ENCODE measurements at places on chromosomes 4 and X. TPM values are rescaled to one million over a fixed set of nuclear protein-coding genes. Genes with fewer than 3 reads are reported as not detected.

The SHOX gene
- total RNA-seq: not detected

The ETDA gene
- total RNA-seq: not detected

The PCDH19 gene
- total RNA-seq: 4.2 TPM

The UGT2B10 gene
- total RNA-seq: not detected

The DUX4 gene
- not detected for total RNA-seq

The ZAR1 gene
- not detected for total RNA-seq

The TCP11X2 gene
- not detected for total RNA-seq

The ANKRD50 gene
- 27.4 TPM for total RNA-seq

The ATP5ME gene
- total RNA-seq: 152 TPM

The C4orf50 gene
- 0.06 TPM for total RNA-seq

DNA sequence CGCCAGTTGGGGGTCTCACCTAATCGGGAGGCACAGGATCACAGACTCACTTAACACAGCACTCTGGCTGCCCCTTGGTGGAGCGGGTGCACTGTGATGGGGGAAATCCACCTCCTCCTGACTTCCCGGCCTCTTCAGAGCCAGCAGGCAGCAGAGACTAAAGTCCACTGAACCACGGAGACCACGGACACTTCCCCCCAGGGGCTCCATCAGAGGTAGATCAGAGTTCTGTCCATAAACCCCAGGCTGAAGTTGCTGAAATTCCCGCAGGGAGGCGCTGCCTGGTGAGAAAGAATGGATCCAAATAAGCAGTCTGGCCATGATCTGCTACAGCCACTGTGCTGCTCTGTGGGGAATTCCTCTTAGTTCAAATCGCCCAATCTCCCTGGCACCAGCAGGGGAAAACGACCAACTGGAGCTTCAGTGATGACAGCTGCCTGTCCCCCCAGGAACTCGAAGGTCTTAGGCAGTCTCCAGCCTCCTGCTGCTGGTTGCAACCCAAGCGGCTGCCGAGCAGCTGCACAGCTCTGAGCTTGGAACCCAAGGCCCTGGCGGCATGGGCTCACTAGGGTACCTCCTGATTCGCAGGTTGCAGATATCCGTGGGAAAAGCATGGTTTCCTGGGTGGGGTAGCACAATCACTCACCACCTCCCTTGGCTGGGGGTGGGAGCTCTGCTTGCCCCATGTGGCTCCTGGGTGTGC is 106.9 kb upstream of the DCAF12L2 start:
- DNase-seq: peak; percentile 21

GRCh38 chr4:113051361-113051760 is 1.9 kb downstream of the ANK2 start:
- no peak for DNase-seq

DNA sequence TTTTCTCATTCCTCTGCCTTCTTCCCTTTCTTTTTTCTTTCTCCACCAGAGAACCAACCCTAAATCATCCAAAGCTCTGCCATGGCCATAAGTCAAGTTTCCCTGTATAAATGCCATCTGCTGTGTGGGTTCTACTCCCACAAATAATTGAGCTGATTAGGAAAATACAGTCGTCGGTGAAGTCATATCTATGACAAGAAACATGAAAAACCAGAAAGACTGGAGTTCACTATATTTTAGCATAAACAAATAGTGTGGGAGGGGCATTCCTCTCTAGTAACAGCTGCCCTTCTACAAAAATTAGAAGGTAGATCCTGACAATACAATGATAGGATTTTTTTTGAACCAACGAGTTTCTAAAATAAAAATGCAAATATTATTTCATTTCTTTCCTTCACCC is 48.8 kb downstream of the SPOCK3 start:
- DNase-seq: no peak

- no peak for DNase-seq
Observed at GRCh38 chr4:761739-762138, 56.1 kb downstream of the PCGF3 start.

DNA sequence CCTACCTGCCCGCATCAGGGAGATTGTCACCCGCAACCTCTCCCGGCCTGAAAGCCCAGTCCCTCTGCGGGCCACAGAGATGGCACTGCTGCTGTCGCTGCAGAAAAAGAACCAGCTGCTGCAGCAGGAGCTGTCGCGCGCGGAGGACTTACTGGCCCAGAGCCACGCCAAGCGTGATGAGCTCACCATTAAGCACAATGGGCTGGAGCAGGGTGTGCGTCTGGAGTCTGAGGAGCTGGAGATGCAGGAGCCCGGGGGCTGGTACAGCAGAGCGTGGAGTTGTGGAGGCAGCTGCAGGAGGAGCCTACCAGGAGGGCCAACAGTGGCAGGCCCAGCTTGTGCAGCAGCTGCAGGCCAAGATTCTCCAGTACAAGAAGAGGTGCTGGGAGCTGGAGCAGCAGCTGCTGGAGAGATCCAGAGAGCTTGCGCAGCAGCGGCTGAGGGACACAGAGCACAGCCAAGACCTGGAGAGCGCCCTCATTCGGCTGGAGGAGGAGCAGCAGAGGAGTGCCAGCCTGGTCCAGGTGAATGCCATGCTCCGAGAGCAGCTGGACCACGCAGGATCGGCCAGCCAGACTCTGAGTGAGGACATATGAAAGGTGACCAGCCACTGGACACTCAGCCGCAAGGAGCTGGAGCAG is 11.3 kb downstream of the SMIM10L2A start:
- no peak for DNase-seq

GRCh38 chrX:28901637-28902036 is 314.4 kb downstream of the IL1RAPL1 start:
- no peak for DNase-seq

DNA sequence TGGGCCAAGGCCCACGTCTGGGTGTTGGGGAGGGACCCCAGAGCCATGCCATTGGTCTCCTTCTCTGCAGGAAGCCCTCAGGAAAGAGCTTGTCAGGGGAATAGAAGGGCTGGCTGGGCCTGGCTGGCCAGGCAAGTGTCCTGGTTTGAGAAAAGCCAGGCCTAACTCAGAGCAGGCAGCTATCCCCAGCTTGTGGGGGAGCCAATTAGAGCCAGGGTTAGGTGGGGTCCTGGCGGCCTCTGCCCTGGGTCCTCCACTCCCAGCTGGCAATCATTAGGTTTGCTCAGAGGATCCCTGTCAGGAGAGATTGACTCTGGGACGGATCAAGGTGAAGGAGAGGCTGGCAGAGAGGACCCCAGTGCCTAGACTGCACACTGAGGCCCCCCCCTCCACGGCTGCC is 64.8 kb downstream of the PJA1 start:
- no peak for DNase-seq

- no peak for DNase-seq
Observed at GRCh38 chr4:51998837-51999236, 21.3 kb downstream of the LRRC66 start.

DNA sequence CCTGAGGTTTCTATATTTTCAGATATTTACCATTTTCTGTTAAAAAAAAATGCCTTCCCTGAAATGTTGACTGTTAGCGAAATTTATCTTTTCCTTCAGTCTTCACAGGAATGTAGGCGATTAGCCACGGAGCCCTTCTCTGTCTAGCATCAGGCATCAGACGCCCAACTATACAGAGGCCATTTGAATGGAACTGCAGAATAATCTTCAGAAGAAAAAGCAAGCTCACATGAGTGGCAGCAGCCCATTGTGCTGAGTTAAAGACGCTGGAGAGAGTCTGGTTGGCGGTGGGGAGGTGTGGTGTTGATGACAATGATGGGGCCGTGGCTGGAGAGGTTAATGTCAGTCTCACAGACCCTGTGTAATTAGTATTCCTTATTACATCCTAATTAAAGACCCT is 196.8 kb upstream of the LEF1 start:
- no peak for DNase-seq

GRCh38 chr4:3688018-3688998 is 77.9 kb upstream of the ADRA2C start:
- peak; percentile 31 for DNase-seq

DNA sequence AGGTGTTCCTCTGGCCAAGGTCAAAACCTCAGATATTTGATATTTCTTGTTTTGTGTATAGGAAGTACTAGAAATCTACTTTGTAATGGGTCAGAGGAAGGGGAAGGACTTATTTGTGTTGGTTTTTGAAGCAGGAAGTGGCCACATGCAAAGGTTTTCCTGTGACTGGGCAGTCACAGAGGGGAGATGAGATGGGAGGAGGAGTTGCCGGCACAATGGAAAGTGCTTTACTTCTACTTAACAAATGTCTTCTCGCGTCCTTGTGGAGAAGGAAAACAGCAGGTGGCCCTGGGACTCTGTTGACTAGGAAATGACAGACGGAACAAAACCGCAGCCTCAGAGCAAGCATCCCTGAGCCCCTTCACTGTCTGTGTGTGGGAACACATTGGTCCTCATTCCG is 46.6 kb downstream of the SHROOM2 start:
- no peak for DNase-seq

DNA sequence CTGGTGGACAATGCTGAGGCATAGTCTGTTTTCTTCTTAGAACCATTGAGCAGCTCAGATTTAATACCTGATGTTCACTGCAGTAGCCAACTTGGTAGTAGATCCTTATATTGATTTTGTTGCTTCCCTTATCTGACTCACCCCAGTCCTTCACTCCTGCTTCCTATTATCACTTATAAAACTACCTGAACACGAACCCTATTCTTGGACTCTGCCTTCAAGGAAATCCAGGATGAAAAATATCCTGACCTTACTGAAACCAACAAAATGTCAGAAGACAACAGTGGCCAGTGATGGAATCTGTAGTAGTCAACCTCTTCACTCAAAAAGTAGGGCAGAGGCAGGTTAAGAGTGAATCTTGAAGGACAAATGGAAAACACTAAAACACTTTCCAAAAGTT is 98.1 kb downstream of the CPEB2 start:
- DNase-seq: no peak

DNA sequence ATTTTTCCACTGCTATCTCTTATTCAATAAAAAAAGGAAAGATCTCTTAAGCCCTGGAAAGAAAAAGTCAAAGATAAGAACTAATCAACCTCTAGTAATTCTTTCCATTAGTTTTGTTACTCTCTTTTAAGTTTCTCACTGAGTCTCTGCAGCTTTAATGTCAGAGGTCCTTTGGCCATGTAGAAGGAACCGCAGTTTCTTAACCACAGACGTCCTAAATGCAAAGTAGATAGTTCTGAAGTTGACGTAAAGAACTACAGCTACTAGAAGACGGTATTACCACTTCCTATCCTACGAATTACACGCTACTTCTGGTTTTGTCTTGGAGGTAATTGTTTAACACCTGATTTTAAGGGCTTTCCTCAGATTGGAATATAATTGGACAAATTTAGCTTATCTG is 325.9 kb downstream of the ANKRD50 start:
- no peak for DNase-seq

- no peak for DNase-seq
Observed at GRCh38 chr4:5118994-5119835, 67.9 kb downstream of the STK32B start.

DNA sequence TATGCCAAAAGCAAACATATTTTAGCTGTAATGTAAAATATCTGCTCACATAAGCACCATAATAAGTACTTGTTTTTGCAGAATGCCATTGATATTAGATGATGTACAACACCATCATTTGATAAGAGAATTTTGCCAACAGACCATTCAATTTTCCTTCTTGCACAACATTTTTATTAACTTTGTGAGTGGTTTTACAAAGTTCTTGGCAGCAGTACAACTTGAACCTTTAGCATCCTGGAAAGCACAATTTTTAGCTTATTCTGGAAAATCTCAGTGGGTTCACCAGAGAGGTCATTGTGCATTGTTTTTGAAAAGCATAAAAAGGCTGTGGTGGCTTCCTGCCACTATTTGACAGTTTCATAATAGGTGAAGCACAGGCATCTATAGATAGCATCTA is 26.4 kb upstream of the REPS2 start:
- DNase-seq: no peak

Data from aorta (tissue), 5 donors.